Sigmoid colon (tissue), 7 donors: ENCODE measurements at places on chromosomes 4 and X. TPM values are rescaled to one million over a fixed set of nuclear protein-coding genes. Genes with fewer than 3 reads are reported as not detected.
A peak's percentile ranks its signal among the peaks of the same experiment; 100 is the strongest.

- peak overlapping the region; percentile 54 for H3K27ac ChIP-seq
- peak overlapping the region; percentile 16 for H3K4me3 ChIP-seq
- DNase-seq = no peak
- H3K27me3 ChIP-seq = no peaks in the 10 kb centered on the region
- H3K36me3 ChIP-seq = no peaks in the 10 kb centered on the region
Measured at GRCh38 chr4:152382057-152382785, 153.7 kb downstream of the FBXW7 start.

DNA sequence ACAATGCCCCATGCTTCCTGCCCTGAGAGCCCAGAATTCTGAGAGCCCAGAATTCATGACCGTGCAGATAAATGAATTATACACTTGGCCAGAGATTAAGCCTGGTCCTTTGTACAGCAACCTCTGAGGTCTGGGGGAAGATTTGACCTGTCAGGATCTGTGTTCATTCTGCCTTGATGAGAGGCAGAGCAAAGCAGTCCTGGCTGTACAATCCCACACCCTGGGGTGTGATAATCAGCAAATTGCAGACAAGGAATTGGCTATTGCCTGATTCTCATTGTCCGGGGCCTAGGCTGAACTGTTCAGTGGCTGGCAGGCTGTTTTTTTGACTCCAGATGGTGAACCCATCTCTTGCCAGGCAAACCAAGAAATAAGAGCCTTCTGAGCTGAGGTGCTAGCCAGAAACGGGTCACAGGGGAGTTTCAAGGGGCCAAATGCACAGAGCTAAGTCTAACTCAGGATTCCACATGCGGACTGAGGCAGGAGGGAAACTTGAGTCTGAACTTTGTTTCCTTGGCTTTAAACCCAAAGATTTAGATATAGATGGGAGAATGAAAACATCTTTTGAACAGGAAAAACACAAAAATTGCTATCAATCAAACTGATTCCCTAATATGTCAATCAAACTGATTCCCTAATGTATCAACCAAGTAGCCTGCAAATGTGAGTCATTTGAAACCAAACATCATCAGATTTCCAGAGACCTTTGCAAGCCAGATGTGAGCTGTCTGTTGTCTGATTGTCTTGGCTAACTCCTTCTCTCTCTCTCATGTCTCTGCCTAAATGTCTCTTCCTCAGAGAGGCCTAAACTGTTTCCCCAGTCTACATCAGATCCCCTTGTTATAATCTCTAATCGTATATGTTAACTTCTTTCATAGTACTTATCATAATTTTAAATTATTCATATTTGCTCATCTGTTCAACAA lies 159.3 kb downstream of the ATG4A start:
- no peak overlapping the region for H3K4me3 ChIP-seq
- no peaks in the 10 kb centered on the region for H3K27me3 ChIP-seq
- H3K4me1 ChIP-seq = no peaks in the 10 kb centered on the region

DNA sequence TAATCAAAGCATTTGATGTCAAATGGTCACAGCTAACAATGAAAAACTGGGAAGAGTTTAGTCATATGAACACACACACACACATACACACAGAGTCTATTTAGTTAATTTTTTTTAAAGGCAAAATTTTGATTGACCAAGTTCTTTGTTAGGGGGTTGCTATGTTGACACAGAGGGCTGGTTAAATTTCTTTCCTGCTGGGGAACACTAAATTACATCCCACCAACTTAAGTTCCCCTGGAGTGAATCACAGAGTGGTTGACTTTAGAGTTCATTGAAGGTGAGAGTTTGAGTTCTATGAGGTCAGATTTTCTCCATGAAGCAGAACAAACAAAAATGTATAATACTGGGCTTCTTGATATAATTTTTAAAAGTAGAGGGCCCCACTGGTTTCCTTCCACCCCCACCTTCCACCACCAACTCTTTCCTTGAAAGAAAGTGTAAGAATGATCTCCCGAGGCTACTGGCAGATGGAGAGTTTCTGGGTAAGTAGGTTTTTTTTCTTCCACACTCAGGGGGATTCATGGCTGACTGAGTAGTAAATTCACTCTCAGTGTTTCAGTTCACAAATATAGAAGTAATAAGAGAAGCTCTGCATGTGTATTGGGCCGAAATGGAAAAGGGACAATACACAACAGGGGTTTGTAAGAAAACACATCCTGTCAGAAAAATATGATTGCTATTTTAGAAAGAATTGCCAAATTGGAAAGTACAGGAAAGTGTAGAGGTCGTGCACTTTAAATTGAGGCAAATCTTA lies 917.0 kb upstream of the LCORL start:
- no peak overlapping the region for H3K27ac ChIP-seq
- H3K4me1 ChIP-seq = no peaks in the 10 kb centered on the region
- no peak for DNase-seq
- H3K4me3 ChIP-seq = no peak overlapping the region
- H3K36me3 ChIP-seq = no peaks in the 10 kb centered on the region
- no peaks in the 10 kb centered on the region for H3K27me3 ChIP-seq

- no peak overlapping the region for H3K27ac ChIP-seq
- H3K27me3 ChIP-seq = no peaks in the 10 kb centered on the region
- no peaks in the 10 kb centered on the region for H3K36me3 ChIP-seq
- H3K4me1 ChIP-seq = no peaks in the 10 kb centered on the region
- no peak overlapping the region for H3K4me3 ChIP-seq
Measured at GRCh38 chrX:148555101-148555500, 54.7 kb downstream of the AFF2 start.

DNA sequence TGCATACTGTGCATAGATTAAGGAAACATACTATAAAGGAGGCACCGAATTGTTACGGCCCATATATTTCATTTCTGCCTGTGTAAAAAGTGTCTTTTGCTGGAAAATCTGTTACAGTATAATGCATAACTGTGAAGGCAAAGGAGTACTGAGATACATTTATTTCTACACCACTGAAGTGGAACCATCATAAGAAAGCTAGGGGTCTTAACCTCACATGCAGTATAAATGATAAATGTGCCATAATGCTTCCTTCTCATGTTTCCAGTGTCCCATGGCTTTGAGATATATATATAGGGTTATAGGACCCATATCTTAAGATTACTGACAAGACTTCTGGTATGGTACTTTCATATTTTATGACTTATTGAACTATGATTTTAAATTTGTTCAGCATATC lies 713.8 kb upstream of the PABPC4L start:
- H3K4me1 ChIP-seq = no peaks in the 10 kb centered on the region
- H3K27me3 ChIP-seq = no peaks in the 10 kb centered on the region
- no peak for DNase-seq
- no peak overlapping the region for H3K27ac ChIP-seq
- H3K4me3 ChIP-seq = no peak overlapping the region

DNA sequence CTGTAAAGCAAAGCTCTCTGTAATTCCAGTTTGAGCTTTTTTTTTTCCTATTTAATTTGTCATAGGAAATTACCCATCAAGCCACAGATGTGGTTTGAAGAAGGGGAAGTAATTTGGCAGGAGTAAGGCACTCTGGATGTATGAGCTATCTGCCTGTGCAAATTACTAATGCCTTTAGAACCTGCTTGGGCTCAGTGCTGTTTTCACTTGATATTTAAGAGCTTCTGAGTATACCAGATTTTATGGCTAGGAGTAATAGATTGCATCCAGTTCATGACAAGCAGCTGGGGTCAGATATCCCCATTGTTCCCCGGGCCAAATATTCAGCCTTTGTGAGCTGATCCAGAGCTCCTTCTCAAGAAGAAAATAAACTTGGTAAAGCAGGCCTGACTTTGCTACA lies 89.1 kb downstream of the DCAF8L2 start:
- no peak for DNase-seq
- no peaks in the 10 kb centered on the region for H3K36me3 ChIP-seq
- no peaks in the 10 kb centered on the region for H3K4me1 ChIP-seq
- H3K27ac ChIP-seq = no peak overlapping the region

DNA sequence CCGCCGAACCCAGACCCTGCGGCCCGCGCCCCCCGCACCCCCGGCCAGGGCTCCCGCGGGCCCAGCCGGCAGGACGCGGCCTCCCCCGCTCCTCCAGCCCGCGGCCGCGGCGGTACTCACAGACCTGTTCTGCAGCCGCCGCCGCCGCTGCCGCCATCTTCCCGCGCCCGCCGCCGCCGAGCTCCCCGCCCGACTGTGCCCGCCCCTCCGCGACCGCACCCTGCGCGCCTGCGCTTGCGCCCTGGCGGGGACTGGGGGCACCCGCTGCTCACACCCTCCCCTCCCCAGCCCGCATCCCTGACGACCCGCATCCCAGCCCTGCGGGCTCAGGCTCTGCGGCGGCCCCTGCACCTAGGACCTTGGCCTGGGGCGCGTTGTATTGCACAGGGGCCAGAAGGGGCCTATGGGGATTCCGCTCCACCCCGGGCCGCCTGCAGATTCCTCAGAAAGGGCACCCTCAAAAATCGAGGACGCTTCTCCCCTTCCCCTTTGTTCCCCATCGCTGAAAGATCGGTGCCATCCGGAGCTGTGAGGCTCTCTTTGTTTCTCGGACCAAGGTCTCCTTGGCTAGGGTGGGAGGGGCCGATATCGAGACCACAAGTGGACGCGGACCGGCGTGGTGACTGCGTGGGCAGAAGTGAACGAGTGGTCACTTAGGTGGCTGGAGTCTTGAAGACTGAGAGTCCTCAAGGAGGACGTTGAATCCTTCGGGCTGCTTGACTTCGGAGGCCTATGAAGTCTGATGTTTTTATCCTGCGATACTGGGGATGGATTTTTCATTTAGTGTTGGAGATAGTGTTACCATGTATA lies at the start of gene SGCB:
Gene SGCB, minus strand, starts transcription at position 197 of the 810 bp plus-strand sequence. Its CDS starts 40 bp downstream, at position 157.
- no peaks in the 10 kb centered on the region for H3K27me3 ChIP-seq
- peak within 1 kb of the TSS; percentile 82 for H3K27ac ChIP-seq
- peak; percentile 78 for DNase-seq
- H3K4me3 ChIP-seq = peak within 1 kb of the TSS; percentile 92
- H3K4me1 ChIP-seq = no peaks in the 10 kb centered on the region
- no peaks in the 10 kb centered on the region for H3K36me3 ChIP-seq

- no peaks in the 10 kb centered on the region for H3K4me1 ChIP-seq
- H3K27ac ChIP-seq = no peak overlapping the region
- no peaks in the 10 kb centered on the region for H3K27me3 ChIP-seq
- H3K4me3 ChIP-seq = no peak overlapping the region
- H3K36me3 ChIP-seq = no peaks in the 10 kb centered on the region
Measured at GRCh38 chr4:77201343-77201742, 44.3 kb downstream of the CCNG2 start.

- no peak for DNase-seq
- H3K4me3 ChIP-seq = peak overlapping the region; percentile 14
- H3K36me3 ChIP-seq = no peaks in the 10 kb centered on the region
- no peaks in the 10 kb centered on the region for H3K4me1 ChIP-seq
Measured at GRCh38 chr4:173449380-173449717, 50.4 kb upstream of the SCRG1 start.

DNA sequence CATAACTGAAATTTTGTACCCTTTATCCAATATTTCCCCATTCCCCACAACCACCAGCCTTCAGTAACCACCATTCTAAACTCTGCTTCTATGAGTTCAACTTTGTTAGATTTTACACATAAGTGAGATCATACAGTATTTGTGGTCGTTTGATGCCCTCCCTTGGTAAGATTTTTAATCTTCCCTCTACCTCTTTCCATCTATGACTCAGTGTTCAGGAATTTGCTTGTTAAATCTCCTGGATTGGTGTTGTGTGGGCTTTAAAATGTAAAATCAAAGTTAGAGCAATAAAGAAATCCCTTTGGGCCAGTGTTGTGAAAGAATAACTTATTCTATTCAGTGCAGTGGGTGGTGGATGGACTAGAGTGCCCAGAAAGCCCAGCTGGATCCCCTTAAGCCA lies 37.4 kb downstream of the SLC16A2 start:
- no peak overlapping the region for H3K4me3 ChIP-seq
- no peak overlapping the region for H3K27ac ChIP-seq
- DNase-seq = no peak
- H3K4me1 ChIP-seq = no peaks in the 10 kb centered on the region
- no peaks in the 10 kb centered on the region for H3K36me3 ChIP-seq

DNA sequence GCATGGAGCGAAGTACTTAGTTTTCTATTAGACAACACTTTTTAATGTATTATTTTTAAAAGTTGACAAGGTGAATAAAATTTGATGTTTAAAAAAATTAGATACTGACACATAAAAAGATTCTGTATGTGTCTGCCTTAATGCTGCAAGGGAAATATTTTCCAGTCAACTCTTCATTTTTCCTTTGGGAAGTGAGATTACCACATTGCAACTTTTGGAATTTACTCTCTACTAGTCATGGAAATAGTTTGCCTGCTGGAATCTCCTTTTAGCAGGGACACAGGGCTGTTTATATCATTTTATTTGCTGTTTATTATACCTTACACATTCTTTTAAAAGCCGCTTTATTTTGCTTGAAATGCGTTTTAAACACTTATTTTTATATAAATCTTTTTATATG lies 135.1 kb downstream of the MID1 start:
- no peaks in the 10 kb centered on the region for H3K27me3 ChIP-seq
- no peaks in the 10 kb centered on the region for H3K4me1 ChIP-seq
- no peak for DNase-seq
- H3K4me3 ChIP-seq = no peak overlapping the region
- peak overlapping the region; percentile 65 for H3K27ac ChIP-seq

- no peak for DNase-seq
- H3K27ac ChIP-seq = peak overlapping the region; percentile 90
- H3K36me3 ChIP-seq = no peaks in the 10 kb centered on the region
- H3K4me1 ChIP-seq = peaks cover 22% of the 10 kb centered on the region
- no peaks in the 10 kb centered on the region for H3K27me3 ChIP-seq
Measured at GRCh38 chrX:40097141-40097503, 636 bp downstream of the BCOR start.

The CLIC2 gene
- 7.5 TPM for total RNA-seq

DNA sequence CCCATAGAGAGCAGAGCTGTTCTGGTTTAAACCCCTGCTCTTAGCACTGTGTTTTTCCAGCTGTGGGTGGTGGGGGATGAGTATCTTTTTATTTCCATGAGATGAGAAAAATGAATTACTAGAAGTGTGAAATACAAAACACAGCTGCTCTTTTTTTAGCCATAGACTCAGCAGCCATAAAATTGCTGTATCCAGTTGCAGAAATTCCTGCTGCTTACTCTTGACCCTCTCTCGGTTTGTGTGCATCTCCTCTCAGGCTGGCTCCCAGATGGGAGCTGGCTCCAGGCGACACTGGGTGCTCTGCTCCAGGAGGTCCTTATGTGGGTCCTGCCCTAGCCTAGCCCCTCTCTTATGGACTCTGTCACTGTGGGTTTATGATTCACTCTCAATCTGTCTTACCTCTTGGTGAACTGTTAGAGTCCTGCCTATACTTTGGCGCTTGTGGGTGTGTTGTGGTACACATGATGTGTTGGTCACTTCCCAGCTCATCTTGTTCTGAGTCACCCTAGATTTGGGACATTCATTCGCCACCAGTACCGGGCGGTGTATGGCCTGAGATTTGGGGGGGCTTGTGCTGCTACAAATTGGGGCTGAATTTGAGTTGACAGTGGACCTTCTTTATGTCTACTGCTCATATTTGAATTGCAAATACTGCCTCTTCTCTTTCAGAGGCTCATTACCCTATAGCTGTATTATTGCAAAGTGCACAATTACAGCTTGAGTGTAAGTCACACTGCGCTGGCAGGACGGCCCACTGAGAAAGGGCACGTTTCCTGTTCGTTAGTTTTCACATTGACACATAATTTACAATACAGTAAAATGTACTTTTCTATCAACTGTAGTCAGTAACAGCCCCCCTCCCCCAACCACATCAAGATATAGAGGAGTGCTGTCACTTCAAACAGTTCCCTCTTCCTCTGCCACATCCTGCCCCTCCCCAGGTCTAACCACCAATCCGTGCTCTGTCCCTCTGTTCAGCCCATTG lies 46.9 kb upstream of the MSANTD1 start:
- H3K27me3 ChIP-seq = no peaks in the 10 kb centered on the region
- DNase-seq = no peak
- peak overlapping the region; percentile 73 for H3K27ac ChIP-seq
- no peaks in the 10 kb centered on the region for H3K36me3 ChIP-seq
